ENCODE measurements at places on chromosomes 3 and 15.
A peak's percentile ranks its signal among the peaks of the same experiment; 100 is the strongest.

- DNase-seq, result peak; percentile 83
Observed at GRCh38 chr3:189862385-189862998, 231.3 kb downstream of the TP63 start.

DNA sequence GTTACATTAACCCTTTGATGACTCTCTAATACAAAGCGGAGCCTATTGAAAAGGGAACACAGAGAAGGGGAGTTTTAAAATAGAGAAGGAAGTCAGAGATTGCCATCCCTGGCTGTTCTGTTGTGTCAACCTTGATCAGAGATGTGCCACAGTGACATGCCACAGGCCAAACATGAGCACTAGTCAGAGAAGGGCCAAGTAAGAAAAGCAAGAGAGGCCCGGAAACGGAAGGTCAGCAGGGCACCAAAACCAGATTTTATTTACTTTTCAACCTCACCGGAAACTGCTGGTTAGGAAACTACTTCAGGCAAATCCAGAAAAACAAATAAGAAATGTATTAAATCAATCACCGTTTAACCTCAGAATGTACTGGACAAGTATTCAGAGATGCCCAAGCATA lies 171.8 kb downstream of the ALCAM start:
- DNase-seq, result no peak

DNA sequence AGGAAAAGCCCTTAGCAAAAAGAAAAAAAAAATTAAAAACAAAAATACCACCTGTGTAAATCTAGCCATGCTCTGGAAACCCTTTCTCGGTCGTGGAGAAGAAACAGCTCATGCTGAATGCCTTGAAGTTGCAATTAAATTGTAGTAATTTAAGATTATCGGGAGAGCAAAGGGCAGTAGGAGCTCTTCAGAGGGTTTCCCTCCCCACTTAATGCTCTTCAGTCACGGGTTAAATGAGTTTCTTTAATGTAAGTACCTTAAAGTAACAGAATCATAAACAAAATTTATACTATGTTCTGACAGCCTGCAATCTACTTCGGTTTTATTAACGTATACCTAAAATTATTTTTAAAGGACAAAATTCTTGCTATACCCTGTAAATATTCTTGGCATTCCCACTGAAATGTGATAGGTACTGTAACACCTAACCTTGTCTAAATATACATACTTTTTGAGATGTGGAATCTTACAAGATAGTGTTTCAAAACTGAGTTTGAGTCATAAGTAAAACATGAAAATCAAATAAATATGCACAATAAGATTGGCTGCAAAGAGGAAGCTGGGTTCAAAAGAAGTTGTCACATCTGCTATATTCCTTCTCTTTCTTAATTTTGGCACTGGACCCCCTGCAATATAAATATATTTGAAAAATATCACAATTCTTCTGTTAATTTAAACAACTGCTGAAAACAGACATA lies 5.3 kb downstream of the FOXP1 start:
- peak; percentile 34 for DNase-seq

DNA sequence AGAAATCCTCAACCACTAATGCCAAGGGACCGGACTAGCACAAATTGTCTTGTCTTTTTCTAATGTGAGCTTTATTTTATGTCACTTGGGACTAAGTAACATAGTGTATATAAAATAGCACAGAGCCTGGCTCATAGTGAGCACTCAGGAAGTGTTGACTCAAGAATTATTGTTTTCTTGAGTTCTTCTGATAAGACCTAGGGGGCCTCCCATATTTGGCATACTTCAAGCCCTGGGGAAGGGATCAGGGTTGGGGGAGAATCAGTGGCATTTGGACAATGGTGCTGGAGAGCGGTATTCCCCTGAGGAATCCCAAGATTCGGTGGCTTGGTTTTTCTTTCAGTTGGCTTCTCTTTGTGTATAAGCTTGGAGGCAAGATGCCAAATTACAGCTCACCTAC lies 19.4 kb downstream of the ZNF80 start:
- no peak for DNase-seq

DNA sequence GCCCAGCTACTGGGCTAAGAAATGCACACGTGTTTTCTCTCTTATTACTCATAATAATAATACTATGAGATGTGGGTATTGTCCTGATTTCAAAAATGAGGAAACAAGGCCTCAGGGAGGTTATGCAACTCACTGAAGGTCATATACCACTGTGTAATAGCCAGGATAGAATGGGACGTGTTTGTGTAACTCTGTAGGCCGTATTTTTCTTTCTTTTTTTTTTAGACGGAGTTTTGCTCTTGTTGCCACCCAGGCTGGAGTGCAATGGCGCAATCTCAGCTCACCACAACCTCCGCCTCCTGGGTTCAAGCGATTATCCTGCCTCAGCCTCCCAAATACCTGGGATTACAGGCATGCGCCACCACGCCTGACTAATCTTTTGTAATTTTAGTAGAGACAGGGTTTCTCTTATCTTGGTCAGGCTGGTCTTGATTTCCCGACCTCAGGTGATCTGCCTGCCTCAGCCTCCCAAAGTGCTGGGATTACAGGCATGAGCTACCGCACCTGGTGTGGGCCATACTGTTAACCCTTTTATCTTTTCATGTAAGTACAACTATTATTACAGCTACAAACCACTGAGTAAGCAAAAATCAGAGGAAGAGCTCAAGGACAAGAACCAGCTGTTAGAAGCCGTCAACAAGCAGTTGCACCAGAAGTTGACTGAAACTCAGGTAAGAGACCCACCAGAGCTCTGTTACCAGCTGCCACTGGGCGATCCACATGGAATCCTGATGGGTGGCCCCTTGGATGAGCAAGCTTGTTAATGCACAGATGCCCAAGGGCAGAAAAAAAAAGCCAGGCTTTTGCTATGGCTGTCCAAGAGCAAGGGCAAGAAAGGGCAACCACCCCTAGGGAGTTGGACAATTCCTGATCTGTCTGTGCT lies 6.7 kb downstream of the KNSTRN start:
- DNase-seq, result no peak

DNA sequence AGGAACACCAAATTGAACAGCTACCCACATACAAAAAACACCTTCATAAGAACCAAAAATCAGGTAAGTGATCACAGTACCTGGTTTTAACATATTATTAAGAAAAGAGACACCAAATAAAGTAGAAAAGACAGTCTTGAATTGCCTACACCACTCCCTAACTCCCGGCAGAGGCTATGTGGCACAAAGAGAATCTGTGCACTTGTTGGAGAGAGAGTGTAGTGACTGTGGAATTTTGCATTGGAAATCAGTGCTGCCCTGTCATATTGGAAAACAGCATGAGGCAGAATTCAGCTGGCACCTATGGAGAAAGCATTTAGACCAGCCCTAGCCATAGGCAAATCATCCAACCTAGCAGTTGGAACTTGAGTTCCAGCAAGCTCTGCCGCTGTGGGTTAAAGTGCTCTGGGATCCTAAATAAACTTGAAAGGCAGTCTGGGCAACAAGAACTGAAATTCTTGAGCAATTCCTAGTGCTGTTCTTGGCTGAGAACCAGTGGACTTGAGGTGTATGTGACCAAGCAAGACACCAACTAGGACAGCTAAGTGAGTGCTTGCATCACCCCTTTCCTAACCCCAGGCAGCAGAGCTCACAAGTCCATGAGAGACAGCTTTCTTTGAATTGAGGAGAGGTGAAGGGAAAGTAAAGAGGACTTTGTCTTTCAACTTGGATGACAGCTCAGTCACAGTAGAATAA lies 969.6 kb upstream of the ALCAM start:
- DNase-seq, result peak; percentile 54

- DNase-seq, result peak; percentile 22
Observed at GRCh38 chr15:25664761-25665160, 198.4 kb downstream of the ATP10A start.

DNA sequence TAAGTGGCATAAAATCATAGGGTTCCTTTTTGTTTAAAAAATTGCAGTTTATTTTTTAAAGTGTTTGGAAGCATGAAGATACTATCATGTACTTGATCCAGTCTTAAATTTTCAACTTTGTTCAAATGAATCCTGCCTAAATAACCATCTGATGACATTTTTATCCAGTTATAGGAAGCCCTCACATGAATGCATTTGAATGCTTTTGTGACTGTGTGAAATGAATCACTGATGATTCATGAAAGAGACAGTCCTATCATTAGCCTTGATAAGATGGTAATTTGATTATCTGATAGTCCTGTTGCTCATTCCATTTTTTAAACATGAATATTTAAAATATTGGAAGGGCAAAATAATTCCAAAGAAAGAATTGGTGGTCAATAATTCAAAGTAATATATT lies 401.9 kb upstream of the ROBO2 start:
- no peak for DNase-seq

- DNase-seq, result no peak
Observed at GRCh38 chr15:56339594-56339993, 25.6 kb upstream of the TEX9 start.

DNA sequence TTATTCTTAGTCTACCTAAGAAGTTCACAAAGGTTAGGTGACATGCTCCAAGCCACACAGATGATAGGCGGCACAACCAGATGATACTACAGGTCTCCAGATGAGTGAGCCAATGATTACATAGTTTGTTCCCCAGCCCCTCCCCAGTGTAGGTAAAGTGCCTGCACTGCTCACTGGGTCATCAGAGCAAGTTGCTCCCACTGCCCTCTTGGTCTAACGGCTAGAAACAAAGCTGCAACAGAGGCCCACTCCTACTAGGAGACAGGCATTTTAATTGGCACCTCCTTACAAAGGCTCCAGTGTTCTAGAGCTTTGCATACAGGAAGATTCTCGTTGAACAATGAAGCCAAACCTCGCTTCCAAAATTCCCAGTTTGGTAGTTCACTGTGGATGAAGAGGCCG lies 47.3 kb downstream of the TMEM44 start:
- DNase-seq, result no peak

DNA sequence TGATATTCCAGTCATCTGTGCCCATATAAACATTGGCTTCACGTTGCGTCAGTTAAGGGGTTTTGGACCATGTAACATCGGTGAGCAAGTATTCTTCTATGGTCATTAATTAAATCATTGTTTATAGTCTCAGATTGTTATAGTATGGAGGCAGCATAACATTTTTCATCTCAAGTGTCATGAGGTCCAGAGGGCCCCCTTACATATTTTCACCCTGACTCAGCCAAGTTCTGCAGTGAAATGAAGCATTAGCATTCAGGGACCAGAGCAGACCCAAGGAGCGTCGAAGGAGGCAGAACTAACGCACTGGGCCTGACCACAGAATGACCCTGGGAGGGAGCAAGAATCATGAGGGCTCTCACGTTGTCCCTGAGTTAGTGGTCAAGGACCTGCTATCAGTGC lies 171.5 kb downstream of the LRTM1 start:
- peak; percentile 83 for DNase-seq

- peak; percentile 95 for DNase-seq
Observed at GRCh38 chr3:120162400-120162799, 68.2 kb upstream of the GSK3B start.

DNA sequence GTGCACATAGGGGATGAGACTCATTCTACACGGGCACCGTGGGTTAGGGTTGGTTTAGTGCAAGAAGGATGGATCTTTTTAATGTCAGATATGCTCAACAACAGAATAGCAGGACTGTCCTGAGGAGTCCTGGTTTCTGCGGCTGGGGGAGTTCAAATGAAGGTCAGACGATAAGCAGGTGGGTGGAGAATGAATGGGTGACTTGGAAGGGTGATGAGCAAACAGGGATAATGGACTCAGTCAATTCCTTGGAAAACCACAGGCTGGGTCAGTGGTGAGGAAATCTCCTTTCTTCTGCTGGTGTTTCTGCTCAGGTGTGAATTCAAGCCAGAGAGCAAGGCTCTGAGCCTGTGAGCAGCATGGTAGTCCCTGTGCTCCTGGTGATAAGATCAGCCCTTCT lies 59.9 kb downstream of the MESD start:
- no peak for DNase-seq

- no peak for DNase-seq
Observed at GRCh38 chr3:115999613-116000012, 376.3 kb downstream of the GAP43 start.

DNA sequence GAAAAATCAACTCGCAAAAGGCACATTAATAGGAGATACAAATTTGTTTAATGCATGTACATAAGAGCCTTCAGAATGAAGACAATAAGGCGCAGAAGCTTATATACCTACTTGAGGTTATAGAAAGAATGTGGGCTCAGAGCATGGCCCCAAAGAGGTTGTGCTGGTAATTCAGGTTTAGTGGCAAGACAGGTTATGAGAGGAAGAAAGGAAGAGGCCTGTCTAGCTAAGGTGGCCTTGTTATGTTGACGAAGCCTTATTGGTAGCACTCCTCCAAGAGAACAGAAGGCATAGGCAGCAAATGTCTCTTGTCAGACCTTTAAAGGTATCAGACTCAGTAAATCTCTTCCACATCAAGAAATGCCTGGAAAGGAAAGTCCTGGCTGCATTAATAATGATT lies 290.8 kb downstream of the MCTP2 start:
- DNase-seq, result no peak

DNA sequence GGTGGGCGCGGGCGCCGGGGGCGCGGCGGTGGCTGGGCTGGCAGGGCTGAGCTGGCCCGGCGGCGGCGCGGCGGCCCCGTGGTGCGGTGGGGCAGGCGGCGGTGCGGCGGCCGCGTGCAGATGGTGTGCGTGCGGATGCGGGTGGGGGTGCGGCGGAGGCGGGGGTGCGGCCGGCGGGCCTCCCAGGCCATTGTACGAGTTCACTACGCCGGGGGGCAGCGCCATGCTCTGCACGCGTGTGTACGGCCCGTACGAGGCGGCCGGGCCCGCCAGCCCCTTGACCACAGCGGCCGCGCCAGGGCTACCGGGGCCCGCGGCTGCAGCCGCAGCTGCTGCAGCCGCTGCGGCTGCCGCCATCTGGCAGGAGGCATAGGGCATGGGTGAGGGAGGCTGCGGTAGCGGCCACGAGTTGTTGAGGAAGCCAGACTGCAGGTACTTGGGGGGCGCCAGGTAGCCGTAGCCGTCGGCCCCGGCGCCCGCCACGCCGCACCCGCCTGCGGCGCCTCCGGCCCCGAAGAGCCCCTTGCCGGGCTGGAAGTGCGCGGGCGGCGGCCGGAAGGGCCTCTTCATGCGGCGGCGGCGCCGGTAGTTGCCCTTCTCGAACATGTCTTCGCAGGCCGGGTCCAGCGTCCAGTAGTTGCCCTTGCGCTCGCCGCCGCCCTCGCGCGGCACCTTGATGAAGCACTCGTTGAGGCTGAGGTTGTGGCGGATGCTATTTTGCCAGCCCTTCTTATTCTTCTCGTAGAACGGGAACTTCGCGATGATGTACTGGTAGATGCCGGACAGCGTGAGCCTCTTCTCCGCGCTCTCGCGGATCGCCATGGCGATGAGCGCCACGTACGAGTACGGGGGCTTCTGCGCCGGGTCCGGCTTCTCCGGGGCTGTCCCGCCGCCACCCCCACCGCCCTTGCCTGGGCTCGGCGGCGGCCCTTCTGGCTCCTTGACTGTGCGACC lies 951 bp downstream of the FOXL2 start:
- peak; percentile 62 for DNase-seq

DNA sequence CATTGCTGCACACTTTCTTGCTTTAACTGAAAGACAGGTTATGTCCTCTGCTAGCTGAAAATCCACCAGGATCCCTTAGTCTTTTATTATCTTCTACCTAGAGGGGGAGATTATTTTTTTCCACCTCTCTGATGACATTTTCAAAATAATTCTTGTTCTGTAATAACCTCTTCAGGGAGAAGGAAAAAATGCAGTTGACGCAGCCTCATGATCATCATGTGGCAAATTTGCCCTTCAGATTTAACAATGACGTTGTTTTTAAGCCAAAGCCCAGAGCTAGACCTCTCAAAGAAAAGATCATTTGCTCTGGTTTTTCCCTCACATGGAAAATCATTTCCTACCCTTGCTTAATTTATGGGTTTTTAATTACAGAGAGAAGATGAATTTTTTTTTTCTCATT lies 724.9 kb downstream of the NLGN1 start:
- no peak for DNase-seq

GRCh38 chr15:89487791-89488190 lies 8.6 kb downstream of the RHCG start:
- no peak for DNase-seq
